ENCODE measurements at places on chromosomes 16 and 17.

GRCh38 chr16:799111-799947 lies 1.2 kb downstream of the GNG13 start:
- DNase-seq = no peak

DNA sequence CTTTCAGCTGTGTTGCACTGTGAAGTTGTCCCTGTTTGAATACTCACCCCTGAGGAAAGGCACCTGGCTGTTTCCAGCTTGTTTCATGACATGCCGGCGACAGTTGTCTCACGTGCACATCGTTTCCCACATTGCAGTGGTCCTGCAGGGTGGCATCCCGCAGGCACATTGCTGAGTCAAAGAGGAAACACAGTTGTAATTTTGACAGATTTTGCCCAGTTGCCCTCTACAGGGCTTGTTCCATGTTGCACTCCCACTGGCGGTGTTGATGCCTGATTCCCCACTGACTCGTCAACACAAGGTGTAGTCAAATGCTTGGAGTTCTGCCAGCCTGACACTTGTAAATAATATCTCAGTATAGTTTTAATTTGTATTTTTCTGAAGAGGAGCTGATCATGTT lies 23.8 kb downstream of the EPN2 start:
- no peak for DNase-seq

GRCh38 chr16:83935005-83935857 lies 17.8 kb upstream of the OSGIN1 start:
- DNase-seq = no peak

- no peak for DNase-seq
Observed at GRCh38 chr17:75589919-75590303, 2.3 kb downstream of the MYO15B start.

DNA sequence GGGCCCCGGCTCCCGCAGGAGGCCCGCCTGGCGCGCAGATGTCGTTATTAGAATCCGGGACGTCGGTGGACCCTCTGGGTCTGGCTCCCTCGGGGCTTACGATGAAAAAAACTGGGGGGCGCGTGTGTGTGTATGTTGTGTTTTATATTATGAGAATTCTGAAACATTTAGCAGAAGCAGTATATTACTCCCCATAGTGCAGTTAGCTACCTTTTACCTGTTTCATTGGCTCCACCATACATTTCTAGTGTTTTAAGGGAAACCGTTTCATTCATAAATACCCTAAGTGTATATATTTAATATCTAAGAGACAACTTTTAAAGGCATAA lies 486 bp upstream of the DNAJA2 start:
- DNase-seq = no peak

DNA sequence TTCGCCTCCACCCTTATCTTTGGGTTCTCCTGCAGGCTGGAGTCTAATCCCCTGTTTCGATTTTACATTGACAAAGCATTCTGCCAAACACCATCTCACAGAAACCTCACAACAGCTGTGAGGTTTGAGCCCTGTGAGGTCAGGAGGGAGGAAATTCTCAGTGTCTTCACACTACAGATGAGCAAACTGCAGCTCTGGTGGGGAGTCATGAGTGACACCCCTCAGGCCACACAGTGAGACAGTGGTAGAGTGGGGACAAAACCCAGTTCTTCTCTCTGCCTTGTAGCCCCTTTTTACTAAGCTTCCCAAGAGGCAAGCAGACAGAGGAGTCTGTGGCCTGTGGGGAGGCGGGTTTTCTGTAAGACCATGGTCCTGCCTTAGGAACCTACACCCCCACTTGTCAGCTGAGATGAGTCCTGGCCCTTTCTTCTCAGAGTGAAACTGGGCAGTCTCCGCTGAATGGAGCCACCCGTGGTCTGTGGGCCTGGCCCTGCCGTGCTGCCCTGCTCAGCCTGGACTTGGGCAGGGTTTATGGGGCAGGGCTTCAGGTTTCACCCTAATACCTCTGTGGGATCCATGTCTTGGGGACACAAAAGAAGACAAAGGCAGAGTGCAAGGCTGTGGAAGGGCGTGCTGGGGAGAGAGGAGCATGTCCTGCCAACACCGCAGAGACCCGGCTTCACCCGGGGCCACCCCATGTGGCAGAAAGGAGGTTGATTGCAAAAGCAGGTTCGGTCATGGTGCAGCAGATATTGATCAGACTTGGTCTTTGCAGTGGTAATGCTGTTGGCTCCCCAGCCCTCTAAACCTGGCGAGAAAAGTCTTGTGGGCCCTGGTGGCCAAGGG lies 59.0 kb downstream of the ABR start:
- no peak for DNase-seq

- no peak for DNase-seq
Observed at GRCh38 chr16:57666353-57667047, 1.6 kb upstream of the ADGRG3 start.
